ENCODE measurements at places on chromosomes 16 and 17. TPM values are rescaled to one million over a fixed set of nuclear protein-coding genes. Genes with fewer than 3 reads are reported as not detected.
A peak's percentile ranks its signal among the peaks of the same experiment; 100 is the strongest.

- H3K36me3 ChIP-seq = no peaks in the 10 kb centered on the region
- no peak for DNase-seq
- no peak overlapping the region for H3K27ac ChIP-seq
Observed at GRCh38 chr17:70031341-70031740, 43.7 kb upstream of the KCNJ16 start.

DNA sequence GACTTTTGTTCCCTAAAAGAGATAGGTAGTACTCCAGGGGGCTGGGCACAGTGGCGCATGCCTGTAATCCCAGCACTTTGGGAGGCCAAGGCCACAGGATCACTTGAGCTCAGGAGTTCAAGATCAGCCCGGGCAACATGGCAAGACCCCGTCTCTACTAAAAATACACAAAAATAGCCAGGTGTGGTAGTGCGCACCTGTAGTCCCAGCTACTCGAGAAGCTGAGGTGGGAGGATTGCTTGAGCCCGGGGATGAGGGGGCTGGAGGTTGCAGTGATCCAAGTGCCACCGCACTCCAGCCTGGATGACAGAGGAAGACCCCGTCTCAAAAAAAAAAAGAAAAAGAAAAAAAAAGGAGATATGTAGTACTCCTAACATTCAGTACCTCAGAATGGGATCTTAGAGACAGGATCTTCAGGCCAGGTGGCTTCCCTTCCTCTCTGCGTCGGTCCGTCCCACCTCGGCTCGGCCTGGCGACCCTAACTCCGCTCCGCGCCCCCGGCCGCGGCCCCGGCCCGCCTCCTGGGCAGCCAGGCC lies 89.6 kb downstream of the CDC27 start:
- H3K27ac ChIP-seq = peak overlapping the region; percentile 71
- H3K4me1 ChIP-seq = peaks cover 15% of the 10 kb centered on the region
- H3K27me3 ChIP-seq = no peaks in the 10 kb centered on the region
- no peaks in the 10 kb centered on the region for H3K36me3 ChIP-seq
- H3K4me3 ChIP-seq = peak overlapping the region; percentile 43
- DNase-seq = no peak

STH gene
- total RNA-seq = not detected

DNA sequence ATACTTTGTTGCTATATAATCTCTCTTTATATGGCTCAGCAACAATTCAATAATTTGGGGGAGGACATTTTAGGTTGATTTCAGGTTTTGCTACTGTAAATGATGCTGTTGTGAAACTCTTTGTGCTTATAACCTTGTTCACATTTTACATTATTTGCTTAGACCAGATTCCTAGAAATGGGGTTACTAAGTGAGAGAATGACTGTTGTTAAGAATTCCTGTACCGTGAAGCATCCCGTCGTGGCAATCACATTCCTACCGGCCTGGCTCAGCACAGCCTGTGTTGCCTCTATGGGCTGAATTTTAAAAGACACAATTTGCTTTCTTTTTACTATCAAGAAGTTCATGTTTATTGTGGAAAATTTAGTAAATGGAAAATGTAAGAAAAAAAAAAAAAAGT lies 31.4 kb downstream of the B9D1 start:
- H3K27ac ChIP-seq = no peak overlapping the region
- no peak for DNase-seq
- no peaks in the 10 kb centered on the region for H3K4me1 ChIP-seq
- no peak overlapping the region for H3K4me3 ChIP-seq
- no peaks in the 10 kb centered on the region for H3K27me3 ChIP-seq

- H3K36me3 ChIP-seq = peaks cover 54% of the 10 kb centered on the region
- no peak overlapping the region for H3K4me3 ChIP-seq
- DNase-seq = no peak
- no peaks in the 10 kb centered on the region for H3K27me3 ChIP-seq
- H3K27ac ChIP-seq = no peak overlapping the region
Observed at GRCh38 chr17:58493506-58493905, 5.3 kb upstream of the HSF5 start.

CPSF4L gene
- total RNA-seq = not detected

PFN1 gene
- total RNA-seq = 164 TPM

GRCh38 chr16:8677481-8677880 lies 3.1 kb downstream of the ABAT start:
- H3K27ac ChIP-seq = peak overlapping the region; percentile 70
- H3K27me3 ChIP-seq = no peaks in the 10 kb centered on the region
- no peaks in the 10 kb centered on the region for H3K36me3 ChIP-seq
- DNase-seq = no peak

PHKB gene
- total RNA-seq = 41.5 TPM

MT1E gene
- total RNA-seq = 679 TPM

CCL4 gene
- total RNA-seq = not detected

FOXL1 gene
- total RNA-seq = 0.52 TPM

MPV17L gene
- total RNA-seq = 35.3 TPM

GRCh38 chr16:77273-77806 lies 685 bp upstream of the MPG start:
- peak; percentile 40 for DNase-seq
- peaks cover 38% of the 10 kb centered on the region for H3K4me1 ChIP-seq
- no peak overlapping the region for H3K4me3 ChIP-seq
- H3K27me3 ChIP-seq = no peaks in the 10 kb centered on the region
- no peaks in the 10 kb centered on the region for H3K36me3 ChIP-seq

DNA sequence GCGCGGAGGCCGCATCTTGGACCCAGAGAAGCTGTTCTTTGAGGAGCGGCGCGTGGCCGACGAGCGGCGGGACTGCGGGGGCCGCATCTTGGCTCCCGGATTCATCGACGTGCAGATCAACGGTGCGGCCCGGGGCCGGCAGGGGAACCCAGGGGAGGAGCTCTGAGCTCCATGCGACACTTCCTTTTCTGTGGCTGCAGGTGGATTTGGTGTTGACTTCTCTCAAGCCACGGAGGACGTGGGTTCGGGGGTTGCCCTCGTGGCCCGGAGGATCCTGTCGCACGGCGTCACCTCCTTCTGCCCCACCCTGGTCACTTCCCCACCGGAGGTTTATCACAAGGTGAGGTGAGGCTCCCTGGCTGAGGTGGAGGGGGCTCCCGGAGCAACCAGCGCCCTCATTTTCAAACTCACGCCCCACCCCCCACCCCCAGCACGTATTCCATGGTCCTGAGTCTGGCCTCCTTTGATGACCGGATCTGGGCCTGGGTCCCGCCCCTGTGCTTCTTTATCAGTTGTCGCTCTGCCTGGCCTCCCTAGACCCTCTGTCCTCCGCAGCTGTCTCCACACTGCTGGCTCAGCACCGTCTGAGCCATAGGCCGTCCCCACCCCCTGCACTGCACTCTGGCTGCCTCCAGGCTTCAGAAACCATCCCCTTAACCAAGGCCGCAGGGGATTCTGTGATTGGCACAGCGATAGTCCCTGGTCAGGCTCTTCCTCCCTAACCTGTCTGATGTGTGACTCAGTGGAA lies 787 bp downstream of the AMDHD2 start:
- no peaks in the 10 kb centered on the region for H3K36me3 ChIP-seq
- H3K4me1 ChIP-seq = peaks cover 51% of the 10 kb centered on the region
- H3K27ac ChIP-seq = peak overlapping the region; percentile 53

DNA sequence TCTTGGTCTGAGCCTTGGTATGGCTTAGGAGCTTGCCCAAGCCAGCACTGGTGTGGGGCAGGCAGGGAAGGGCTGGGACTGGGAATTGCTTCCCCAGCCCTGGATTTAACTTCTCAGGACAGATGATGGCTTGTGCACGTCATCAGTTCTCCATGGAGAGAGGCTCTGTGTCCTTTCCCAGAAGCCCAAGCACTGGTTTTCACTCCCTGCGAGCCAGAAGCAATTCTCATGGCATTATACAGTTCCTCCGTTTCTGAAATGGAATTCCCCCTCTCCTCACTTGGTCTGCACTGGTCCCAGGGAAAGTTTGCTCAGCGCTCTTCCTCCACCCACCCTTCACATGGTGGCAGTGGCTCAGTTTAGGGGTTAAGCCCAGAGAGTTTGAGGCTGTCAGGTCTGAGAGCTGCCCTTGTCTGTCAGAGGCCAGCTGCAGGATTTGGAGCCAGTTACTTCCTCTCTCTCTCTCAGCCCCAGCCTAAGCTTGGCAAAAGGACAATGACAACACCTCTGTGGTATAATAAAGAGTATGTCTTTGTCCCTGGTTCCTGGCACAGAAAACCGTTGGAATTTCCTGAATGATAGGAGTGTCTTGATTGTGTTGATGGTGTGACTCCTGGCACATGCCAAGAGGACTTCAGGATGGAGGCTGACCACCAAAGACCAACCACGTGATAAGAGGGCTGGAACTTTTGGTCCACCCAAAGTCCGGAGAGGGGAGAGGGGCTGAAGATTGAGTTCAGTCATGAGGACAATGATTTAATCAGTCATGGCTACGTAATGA lies 219.6 kb upstream of the TNRC6C start:
- H3K4me1 ChIP-seq = peaks cover 12% of the 10 kb centered on the region
- H3K27ac ChIP-seq = peak overlapping the region; percentile 25
- no peak overlapping the region for H3K4me3 ChIP-seq
- no peaks in the 10 kb centered on the region for H3K36me3 ChIP-seq
- peaks cover 7% of the 10 kb centered on the region for H3K27me3 ChIP-seq
- DNase-seq = peak; percentile 9

GRCh38 chr17:59067756-59068155 lies 38.9 kb downstream of the TRIM37 start:
- H3K4me3 ChIP-seq = no peak overlapping the region
- no peaks in the 10 kb centered on the region for H3K36me3 ChIP-seq
- no peaks in the 10 kb centered on the region for H3K4me1 ChIP-seq
- DNase-seq = no peak
